ENCODE measurements at places on chromosomes 5 and 9.

DNA sequence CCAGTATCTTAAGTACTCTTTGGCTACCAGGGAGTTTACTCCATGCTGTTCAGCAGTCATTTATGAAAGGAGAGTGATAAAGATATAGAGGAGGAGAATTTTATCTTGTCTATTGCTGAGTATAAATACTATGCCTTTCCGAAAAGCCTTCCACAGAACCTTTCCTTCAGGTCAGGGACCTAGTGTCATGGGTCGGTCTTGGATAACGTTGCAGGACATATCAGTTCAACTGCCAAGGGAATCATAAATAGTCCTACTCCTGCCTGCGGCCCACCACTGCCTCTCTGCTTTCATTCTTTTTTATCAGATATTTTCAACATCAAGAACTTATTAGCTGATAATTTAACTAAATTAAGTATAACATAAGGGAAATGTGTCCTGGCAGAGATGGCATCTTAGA is 122.0 kb upstream of the CCDC152 start:
- no peaks in the 10 kb centered on the region for H3K4me1 ChIP-seq
- H3K27ac ChIP-seq, result no peak overlapping the region
- H3K27me3 ChIP-seq, result peaks cover 3% of the 10 kb centered on the region
- H3K36me3 ChIP-seq, result no peaks in the 10 kb centered on the region
- no peak overlapping the region for H3K4me3 ChIP-seq

GRCh38 chr5:88045931-88046461 is 222.6 kb downstream of the TMEM161B start:
- H3K36me3 ChIP-seq, result no peaks in the 10 kb centered on the region
- no peak overlapping the region for H3K27ac ChIP-seq
- H3K4me1 ChIP-seq, result no peaks in the 10 kb centered on the region
- no peak for DNase-seq
- no peak overlapping the region for H3K4me3 ChIP-seq
- peaks cover 4% of the 10 kb centered on the region for H3K27me3 ChIP-seq

- peaks cover 6% of the 10 kb centered on the region for H3K27me3 ChIP-seq
- no peak overlapping the region for H3K4me3 ChIP-seq
- H3K4me1 ChIP-seq, result peaks cover 3% of the 10 kb centered on the region
- no peak for DNase-seq
- peaks cover 2% of the 10 kb centered on the region for H3K36me3 ChIP-seq
- H3K27ac ChIP-seq, result no peak overlapping the region
These were observed 23.3 kb downstream of the DCANP1 start for GRCh38 chr5:135423846-135424168.

- no peak for DNase-seq
- H3K4me1 ChIP-seq, result no peaks in the 10 kb centered on the region
- H3K27ac ChIP-seq, result no peak overlapping the region
These were observed 349.1 kb downstream of the TMEM232 start for GRCh38 chr5:110377361-110377760.

DNA sequence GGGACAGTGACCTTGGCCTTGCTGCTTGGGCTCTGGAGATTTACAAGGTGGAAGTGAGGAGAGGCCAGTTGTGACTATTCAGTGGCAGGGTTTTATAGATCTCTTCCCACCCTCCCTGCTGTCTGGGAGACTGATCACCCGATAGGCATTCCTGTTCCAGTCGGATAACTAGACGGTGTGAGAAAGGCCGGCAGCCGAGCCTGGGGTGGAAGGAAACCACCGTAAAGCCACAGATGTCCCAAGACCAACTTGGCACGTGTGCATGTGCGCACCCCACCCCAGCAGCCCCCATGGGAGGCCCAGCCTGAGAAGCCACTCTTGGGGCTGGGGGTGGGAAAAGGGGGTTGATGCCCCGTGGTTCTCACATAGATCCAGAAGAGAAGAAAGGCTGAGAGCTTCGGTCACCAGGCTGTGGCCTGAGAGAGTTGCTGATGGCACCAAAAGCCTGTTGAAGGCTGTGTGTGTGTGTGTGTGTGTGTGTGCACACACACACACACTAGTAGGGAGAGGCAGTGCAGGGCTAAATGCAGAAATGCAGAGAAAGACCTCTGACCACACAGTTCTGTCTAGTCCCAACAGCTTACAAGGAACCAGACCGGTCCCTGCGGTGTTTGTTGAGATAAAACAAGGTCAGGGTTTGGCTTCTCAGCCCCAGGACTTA is 225.8 kb downstream of the FANCC start:
- H3K4me1 ChIP-seq, result peaks cover 12% of the 10 kb centered on the region
- H3K27ac ChIP-seq, result no peak overlapping the region
- H3K27me3 ChIP-seq, result no peaks in the 10 kb centered on the region
- no peaks in the 10 kb centered on the region for H3K36me3 ChIP-seq
- no peak overlapping the region for H3K4me3 ChIP-seq

DNA sequence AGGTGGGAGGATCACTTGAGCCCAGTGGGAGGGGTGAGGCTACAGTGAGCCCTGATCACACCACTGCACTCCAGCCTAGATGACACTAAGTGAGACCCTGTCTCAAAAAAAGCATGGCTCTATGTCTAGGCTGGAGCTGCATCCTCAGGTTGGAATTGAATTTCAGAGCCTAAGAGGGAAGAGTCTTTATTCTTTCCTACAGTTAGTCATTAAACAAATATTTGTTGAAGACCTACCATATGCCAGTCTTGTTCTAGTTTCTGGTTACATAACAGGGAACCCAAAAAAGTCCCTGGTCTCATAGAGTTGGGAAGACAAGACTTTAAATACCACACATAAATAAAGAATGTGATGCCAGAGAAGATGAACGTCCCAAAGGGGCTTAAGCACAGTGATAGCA is 6.9 kb upstream of the GRPEL2 start:
- no peaks in the 10 kb centered on the region for H3K36me3 ChIP-seq
- H3K4me3 ChIP-seq, result no peak overlapping the region
- H3K27me3 ChIP-seq, result no peaks in the 10 kb centered on the region
- DNase-seq, result no peak

GRCh38 chr5:41885286-41885685 is 15.1 kb upstream of the OXCT1 start:
- no peaks in the 10 kb centered on the region for H3K4me1 ChIP-seq
- H3K27me3 ChIP-seq, result peaks cover 11% of the 10 kb centered on the region
- no peaks in the 10 kb centered on the region for H3K36me3 ChIP-seq
- no peak overlapping the region for H3K4me3 ChIP-seq
- no peak for DNase-seq

GRCh38 chr9:109624896-109625295 is 126.8 kb upstream of the PTPN3 start:
- no peaks in the 10 kb centered on the region for H3K4me1 ChIP-seq
- DNase-seq, result no peak
- no peak overlapping the region for H3K4me3 ChIP-seq
- H3K27ac ChIP-seq, result no peak overlapping the region
- peaks cover 8% of the 10 kb centered on the region for H3K27me3 ChIP-seq

DNA sequence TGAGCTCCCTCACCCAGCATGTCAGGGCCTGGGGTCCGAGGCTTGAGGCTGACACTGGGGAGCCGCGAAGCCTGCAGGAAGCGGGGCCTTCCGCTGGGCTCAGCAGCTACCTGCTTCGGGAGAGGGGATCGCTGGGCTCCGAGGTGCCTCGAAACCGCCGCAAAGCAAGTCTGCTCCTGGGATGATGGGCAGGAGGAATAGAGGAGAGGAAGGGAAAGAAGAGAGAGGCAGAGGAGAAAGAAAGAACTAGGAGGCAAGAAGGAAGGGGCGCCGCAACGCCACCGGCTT is 1.5 kb upstream of the PRDM12 start:
- peaks cover 66% of the 10 kb centered on the region for H3K27me3 ChIP-seq
- no peaks in the 10 kb centered on the region for H3K36me3 ChIP-seq
- H3K4me1 ChIP-seq, result peaks cover 31% of the 10 kb centered on the region
- no peak overlapping the region for H3K27ac ChIP-seq

- peaks cover 2% of the 10 kb centered on the region for H3K27me3 ChIP-seq
- H3K27ac ChIP-seq, result no peak overlapping the region
- no peak overlapping the region for H3K4me3 ChIP-seq
- no peaks in the 10 kb centered on the region for H3K36me3 ChIP-seq
- no peaks in the 10 kb centered on the region for H3K4me1 ChIP-seq
These were observed 339.5 kb downstream of the BNC2 start for GRCh38 chr9:16530669-16531642.

- H3K4me1 ChIP-seq, result no peaks in the 10 kb centered on the region
- no peak for DNase-seq
- H3K4me3 ChIP-seq, result no peak overlapping the region
- H3K36me3 ChIP-seq, result no peaks in the 10 kb centered on the region
- H3K27me3 ChIP-seq, result peaks cover 2% of the 10 kb centered on the region
These were observed 494.8 kb upstream of the WWC1 start for GRCh38 chr5:167796672-167797071.

DNA sequence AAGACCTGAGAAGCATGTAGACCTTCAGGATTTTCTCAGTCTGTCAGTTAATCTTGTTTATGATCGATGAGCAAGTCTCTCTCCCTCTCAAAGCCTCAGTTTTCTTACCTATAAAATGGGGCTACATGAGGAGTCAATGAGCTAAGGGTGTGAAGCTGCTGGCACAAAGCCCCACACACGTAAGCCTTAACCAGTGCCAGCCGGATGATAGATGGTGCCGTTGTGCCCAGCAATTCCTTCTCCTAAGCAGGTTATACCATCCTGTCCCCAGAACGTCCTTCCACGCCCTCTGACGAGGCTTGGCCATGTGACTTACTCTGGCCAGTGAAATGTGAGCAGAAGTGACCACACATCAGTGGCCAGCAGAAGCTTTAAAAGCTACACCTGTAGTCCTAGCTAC is 179.0 kb downstream of the C9orf50 start:
- DNase-seq, result no peak
- peaks cover 15% of the 10 kb centered on the region for H3K4me1 ChIP-seq
- no peak overlapping the region for H3K27ac ChIP-seq
- H3K27me3 ChIP-seq, result peaks cover 37% of the 10 kb centered on the region
- H3K4me3 ChIP-seq, result no peak overlapping the region

GRCh38 chr5:152689250-152689711 is 284.2 kb upstream of the NMUR2 start:
- H3K4me3 ChIP-seq, result no peak overlapping the region
- DNase-seq, result no peak
- no peaks in the 10 kb centered on the region for H3K36me3 ChIP-seq
- no peaks in the 10 kb centered on the region for H3K4me1 ChIP-seq
- no peak overlapping the region for H3K27ac ChIP-seq
- no peaks in the 10 kb centered on the region for H3K27me3 ChIP-seq

DNA sequence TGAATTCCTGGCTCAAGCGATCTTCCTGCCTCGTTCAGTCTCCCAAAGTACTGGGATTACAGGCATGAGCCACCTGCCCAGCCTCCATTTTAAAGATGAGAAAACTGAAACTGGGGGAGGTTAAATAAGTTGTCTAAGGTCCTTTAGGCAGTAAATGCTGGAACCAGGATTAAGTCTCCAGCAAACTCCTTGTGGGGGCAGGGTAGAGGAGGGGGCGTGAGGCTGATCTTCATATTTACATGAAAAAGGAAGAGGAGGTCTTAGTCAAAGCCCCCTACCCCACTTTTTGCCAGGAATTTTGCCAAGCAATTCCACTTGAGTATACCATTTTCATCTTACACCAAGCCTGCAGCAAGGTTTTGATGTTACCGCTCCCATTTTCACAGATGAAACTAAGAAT is 76.6 kb upstream of the NR4A3 start:
- H3K36me3 ChIP-seq, result no peaks in the 10 kb centered on the region
- peaks cover 2% of the 10 kb centered on the region for H3K27me3 ChIP-seq
- DNase-seq, result no peak
- no peak overlapping the region for H3K4me3 ChIP-seq
- no peaks in the 10 kb centered on the region for H3K4me1 ChIP-seq

DNA sequence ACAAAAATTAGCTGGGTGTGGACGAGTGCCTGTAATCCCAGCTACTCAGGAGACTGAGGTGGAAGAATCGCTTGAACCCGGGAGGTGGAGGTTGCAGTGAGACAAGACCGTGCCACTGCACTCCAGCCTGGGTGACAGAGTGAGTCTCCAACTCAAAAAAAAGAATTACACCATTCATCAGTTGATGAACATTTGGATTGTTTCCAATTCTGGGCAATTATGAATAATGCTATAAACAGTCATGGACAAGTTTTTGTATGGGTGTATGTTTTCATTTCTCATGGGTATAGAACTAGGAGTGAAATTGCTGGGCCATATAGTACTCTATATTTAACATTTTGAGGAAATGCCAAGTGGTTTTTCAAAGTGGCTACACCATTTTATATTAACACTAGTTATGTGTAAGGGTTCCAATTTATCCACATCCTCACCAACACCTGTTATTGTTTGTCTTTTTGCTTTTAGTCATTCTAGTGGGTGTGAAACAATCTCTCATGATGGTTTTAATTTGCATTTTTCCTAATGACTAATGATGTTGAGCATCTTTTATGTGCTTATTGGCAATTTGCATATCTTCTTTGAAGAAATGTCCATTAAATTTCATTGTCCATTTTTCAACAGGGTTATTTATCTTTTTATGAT is 9.0 kb upstream of the CCDC125 start:
- DNase-seq, result no peak
- H3K4me3 ChIP-seq, result no peak overlapping the region
- H3K27ac ChIP-seq, result no peak overlapping the region
- H3K36me3 ChIP-seq, result no peaks in the 10 kb centered on the region
- H3K27me3 ChIP-seq, result no peaks in the 10 kb centered on the region

GRCh38 chr5:172999372-172999973 is 15.9 kb downstream of the ATP6V0E1 start:
- H3K4me1 ChIP-seq, result peaks cover 74% of the 10 kb centered on the region
- peak; percentile 12 for DNase-seq

GRCh38 chr5:95720094-95720786 is 10.9 kb upstream of the RHOBTB3 start:
- peaks cover 7% of the 10 kb centered on the region for H3K27me3 ChIP-seq
- peaks cover 20% of the 10 kb centered on the region for H3K4me1 ChIP-seq
- H3K4me3 ChIP-seq, result no peak overlapping the region
- no peak for DNase-seq
- H3K27ac ChIP-seq, result no peak overlapping the region

- H3K27me3 ChIP-seq, result no peaks in the 10 kb centered on the region
- H3K36me3 ChIP-seq, result no peaks in the 10 kb centered on the region
- peak overlapping the region; percentile 52 for H3K4me3 ChIP-seq
- DNase-seq, result peak; percentile 18
- peaks cover 18% of the 10 kb centered on the region for H3K4me1 ChIP-seq
These were observed 875 bp downstream of the TPM2 start for GRCh38 chr9:35688558-35689541.

DNA sequence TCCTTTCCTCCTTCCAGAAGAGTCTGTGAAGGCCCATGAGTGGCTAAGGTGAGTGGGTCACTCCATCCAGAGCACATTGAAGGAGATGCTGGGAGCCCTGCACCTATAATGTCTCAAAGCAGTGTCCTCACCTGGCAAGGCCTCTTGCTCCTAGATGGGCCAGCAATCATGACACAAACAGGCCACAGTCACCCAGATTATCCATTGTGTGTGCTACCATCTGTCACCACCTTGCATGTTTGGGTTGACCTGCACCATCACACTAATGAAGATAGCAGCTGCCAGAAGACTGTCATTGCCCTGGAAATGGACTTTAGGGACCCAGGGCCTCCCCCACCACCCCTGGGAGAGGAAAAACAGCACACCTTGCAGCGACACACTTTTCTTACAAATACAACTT is 69.6 kb downstream of the GABBR2 start:
- no peak overlapping the region for H3K4me3 ChIP-seq
- no peaks in the 10 kb centered on the region for H3K36me3 ChIP-seq
- DNase-seq, result no peak
- peaks cover 14% of the 10 kb centered on the region for H3K27me3 ChIP-seq
- H3K4me1 ChIP-seq, result no peaks in the 10 kb centered on the region
- no peak overlapping the region for H3K27ac ChIP-seq

- no peak overlapping the region for H3K4me3 ChIP-seq
These were observed 302.4 kb upstream of the PANK3 start for GRCh38 chr5:168881427-168882149.

GRCh38 chr9:5857928-5858327 is 25.0 kb upstream of the ERMP1 start:
- H3K4me1 ChIP-seq, result peaks cover 19% of the 10 kb centered on the region
- H3K4me3 ChIP-seq, result no peak overlapping the region
- no peaks in the 10 kb centered on the region for H3K27me3 ChIP-seq
- no peak overlapping the region for H3K27ac ChIP-seq
- no peak for DNase-seq
- H3K36me3 ChIP-seq, result peaks cover 1% of the 10 kb centered on the region

Data from activated naive CD4-positive, alpha-beta T cell treated with anti-CD3 and anti-CD28 coated beads for 36 hours (primary cell).